ENCODE measurements at places on chromosomes 12 and 14.

DNA sequence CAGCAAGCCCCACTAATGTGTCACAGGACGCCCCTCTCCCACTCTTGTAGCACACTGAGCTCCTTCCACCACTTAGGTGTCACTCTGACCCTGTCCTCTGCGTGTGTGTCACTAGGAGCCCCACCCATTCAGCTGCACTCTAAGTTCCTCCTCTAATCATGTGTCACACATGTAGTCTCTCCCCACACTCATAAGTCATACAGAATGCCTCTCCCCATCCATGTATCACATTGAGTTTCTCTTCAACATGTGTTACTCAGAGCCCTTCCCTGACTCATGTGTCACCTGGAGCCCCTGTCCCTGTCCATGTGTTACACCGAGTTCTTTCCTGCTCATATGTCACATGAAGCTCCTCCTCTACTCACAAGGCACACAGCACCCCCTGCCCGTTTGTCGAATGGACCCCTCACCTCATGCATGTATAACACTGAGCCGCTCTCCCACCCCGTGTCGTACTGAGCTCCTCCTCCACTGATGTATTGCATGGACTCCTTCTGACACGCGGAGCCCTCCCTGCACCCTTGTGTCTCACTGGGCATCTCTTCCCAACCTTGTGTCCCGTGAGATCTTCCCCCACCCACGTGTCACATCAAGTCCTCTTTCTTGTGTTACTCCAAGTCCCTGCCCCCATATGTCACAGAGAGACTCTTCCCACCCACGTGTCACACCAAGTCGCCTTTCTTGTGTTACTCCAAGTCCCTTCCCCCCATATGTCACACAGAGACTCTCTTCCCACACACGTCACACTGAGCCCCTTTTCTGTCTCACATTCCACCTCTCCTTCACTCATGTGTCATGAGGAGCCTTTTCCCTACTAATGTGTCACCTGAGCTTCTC lies 31.0 kb downstream of the RTL1 start:
- DNase-seq = no peak

DNA sequence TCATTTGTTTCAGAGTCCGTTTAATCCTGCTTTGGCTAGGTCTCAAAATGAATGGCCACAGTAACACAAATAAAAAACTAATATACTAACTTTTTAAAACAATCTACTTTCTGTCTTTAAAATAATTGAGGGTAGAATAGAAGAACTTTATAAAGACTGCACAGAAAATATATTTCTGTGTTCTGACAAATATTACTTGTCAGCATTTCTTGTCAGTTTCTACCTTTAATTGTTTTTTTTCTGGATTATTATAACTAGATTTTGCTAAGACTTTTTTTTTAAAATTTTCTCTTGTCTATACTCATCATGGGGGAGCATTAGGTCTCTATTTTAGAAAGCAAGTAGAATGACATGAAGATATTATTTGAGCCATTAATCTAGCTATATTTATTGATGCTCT lies 86.2 kb downstream of the RAD52 start:
- no peak for DNase-seq

GRCh38 chr12:125100551-125101434 lies 35.6 kb downstream of the AACS start:
- DNase-seq = no peak

DNA sequence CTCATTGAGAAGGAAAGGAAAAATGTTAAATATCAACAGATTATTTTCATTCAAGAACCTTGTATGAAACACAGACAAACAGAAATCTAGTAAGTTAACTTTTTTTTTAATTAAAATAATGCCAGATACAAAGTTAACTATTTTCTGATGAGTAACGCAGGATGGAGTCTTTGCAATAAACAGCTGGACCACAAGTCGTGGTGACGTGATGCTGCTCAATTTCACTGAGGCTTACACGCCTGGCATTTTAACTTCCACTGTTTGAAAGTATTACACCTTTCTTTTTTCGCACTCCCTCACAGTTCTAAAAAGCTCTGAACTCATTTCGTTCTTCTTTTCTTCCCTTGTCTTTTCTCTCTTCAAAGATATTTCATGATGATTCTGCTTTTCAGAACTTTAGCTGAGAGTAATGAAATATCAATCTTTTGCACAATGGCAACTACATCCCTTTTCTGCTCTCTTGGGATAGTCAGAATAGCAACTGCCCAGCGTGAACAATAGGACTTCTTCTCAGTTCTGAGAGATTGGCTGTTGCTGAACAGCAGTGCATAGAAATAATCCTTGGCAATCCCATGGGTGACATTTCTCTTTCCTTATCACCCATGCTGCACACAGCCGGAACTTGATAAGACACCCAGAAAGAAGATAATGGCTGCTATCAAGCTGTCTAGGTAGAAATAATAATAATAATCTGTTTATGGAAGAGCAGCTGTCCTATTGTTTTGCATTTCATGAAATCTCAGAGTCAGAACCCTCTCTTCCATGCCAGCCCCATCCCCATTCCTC lies 160.5 kb downstream of the BTG1 start:
- DNase-seq = no peak

GRCh38 chr12:128415036-128415560 lies 148.1 kb downstream of the TMEM132C start:
- DNase-seq = no peak

- DNase-seq = peak; percentile 51
Measured at GRCh38 chr14:74618078-74618952, 6.3 kb upstream of the LTBP2 start.

DNA sequence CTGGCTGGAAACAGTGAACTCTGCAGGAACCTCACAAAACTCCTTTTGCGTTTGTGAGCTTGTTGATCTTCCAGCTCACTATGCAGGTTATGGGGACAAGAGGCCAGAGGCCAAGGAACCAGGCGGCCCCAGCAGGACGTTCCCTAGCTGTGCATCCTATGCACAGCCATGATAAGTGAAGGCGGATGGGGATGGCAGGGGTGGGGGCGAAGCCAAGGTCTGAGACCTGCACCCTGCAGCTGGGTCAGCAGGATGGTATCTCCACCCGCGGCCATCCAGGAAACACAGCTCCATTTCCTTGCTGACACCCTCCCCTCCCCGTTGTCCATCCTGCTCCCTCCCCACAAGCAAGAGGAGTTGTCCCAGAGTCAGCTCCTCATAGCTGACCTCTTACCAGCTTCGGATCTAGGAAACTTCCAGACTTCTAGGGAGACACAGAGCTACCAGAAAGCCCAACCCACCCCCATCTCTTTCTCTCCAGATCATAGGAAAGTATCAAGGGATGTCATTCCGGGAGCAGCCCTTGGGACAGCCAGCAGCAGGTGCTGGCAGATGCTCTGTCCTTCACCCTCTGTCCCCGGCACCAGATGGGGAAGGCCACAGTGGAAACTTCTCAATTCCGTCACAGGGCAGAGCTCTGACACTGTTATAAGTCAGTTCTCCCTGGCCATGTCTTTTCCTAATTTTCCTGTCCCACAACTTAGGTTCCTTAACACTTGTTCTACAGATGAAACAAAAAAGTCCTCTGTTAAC lies 9.4 kb downstream of the ZBTB39 start:
- no peak for DNase-seq

- DNase-seq = no peak
Measured at GRCh38 chr14:46057799-46058198, 593.8 kb downstream of the RPL10L start.

DNA sequence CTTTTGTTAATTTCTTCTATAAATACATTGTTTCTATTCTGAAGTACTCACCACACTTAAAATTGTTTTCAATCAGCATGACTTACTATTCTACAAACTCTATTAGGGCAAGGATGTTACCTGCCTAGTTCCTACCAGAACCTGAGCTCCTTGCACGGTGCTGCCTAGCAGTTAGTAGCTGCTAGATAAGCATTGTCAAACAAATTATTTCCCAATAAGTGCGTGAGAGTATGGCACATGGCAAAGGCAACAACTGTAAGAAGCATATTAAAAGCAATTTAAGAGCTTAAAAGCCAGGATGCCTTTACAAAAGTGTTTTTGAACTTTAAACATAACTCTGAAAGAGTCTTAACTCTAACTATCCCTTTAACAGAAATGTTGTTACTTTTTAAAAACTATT lies 8.2 kb upstream of the LYZ start:
- no peak for DNase-seq

DNA sequence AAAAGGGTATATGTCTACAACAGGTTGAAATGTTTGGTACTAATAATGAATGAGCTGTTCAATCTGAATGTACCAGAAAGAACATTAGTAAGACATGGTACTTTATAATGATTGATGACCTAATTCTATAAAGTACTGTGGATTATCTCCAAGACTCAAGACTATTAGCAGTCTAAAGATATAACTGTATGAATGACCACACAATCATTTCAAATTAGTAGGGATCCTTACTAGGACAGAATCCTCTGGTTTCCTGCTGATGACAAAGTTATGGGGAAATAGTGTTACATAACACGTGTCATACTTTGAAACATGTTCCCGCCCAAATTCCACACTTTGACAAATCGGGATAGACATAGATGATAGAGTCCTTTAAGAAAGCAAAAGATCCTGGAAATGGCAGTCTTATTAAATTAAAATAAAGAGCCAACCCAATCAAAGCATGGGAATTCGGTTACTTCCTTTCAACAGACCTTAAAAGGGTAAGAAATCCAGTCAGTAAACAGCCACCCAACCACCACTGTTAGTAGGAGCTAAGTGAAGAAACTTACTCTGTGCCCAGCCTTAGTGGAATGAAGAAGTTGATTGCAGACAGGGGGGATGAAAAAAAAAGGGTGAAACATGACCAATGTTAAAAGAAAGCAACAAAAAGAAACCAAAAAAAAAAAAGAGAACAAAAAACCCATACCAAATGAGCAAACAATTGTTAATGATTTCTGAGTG lies 2.8 kb downstream of the VPS29 start:
- DNase-seq = no peak

DNA sequence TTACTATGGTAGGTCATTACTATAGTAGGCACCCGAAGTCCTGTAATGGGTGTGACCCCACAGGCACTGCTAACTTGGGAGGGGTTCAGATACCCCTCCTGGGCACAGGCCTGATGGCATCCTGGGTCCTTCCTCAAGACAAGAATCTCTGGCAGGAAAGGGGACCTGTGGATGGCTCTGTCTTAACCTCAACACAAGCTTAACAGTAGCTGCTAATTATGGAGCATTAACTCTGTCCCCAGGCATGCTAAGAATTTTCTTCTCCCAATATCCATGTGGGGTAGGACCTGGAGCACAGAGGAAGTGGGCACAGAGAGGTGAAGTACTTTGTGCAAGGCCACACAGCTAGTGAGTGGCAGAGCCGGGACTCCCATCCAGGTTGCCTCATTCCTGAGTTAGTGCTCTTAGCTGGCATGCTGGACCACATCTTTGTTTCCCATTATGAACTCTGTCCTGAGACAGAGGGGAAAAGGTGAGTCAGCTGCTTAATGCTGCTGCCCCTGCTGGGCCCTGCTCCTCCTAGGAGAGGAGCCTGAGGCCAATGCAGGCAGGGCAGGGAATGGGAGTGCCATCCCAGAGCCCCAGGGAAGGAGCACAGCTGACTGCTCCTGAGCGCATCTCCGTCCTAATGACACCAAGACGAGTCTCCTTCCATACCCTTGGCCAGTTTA lies 32.1 kb downstream of the GALNT16 start:
- no peak for DNase-seq

- no peak for DNase-seq
Measured at GRCh38 chr12:47814539-47815170, 5.0 kb downstream of the HDAC7 start.

DNA sequence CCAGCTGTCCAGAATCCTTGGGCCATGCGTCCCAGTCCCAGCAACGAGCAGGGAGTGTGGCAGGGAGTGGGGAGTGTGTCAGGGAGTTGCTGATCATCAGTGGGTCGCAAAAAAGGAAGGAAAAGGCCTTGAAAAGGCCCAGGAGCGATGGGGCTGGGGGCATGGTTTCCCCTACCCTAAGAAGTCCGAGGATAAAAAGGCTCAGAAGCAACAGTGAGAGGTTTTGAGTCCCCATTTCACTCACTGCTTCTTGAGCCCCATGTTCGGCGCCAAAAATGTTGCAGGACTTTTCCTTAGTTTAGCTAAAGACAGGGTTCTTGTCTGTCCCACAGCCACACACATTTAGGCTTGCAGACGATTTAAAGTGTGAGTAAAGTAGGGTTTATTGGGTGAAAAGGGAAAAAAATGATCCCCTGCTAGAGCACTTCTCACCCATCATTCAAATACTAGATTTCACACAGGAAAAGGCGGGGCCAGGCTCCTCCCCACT lies 189.5 kb downstream of the KCNC2 start:
- DNase-seq = no peak

DNA sequence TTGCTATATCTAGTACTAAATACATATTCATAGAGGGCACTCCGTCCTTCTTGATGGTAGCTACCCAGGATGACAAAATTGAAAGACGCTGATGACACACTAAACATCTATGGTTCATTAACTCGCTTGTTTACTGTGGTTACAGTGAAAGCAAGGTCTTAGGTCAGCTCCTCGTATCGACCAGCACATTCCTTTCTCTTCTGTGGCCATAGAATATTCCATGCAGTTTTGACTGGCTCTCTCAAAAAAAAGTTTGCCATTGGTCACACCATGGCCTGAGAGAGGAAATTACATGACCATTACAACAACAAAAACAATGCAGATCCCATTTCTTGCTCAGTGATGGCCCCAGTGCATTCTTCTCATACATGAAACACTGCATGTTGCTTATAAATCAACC lies 411.4 kb upstream of the SOX5 start:
- no peak for DNase-seq

GRCh38 chr12:2959192-2959504 lies at the start of gene TEAD4:
TSS of gene TEAD4 (plus strand) at chr12:2959397.
- DNase-seq = no peak

DNA sequence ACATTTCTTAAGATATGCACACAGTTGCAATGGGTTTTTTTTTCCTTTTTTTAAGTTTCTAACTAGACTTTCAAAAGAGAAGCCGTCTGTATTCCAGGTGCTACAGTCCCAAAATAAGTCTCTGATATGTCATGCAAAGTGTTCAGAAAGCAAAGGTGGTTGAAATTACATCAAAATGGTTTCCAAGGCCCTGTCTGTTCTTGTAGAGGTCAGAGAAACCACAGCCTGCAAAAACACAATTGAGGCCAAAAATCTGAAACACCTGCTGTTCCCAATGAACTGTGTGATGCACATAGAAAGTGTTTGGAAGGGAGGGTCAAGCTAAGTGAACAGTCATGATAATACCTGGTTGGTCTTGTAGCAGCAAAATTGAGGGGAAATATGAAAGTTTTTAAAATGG lies 91.0 kb downstream of the VRK1 start:
- DNase-seq = no peak

DNA sequence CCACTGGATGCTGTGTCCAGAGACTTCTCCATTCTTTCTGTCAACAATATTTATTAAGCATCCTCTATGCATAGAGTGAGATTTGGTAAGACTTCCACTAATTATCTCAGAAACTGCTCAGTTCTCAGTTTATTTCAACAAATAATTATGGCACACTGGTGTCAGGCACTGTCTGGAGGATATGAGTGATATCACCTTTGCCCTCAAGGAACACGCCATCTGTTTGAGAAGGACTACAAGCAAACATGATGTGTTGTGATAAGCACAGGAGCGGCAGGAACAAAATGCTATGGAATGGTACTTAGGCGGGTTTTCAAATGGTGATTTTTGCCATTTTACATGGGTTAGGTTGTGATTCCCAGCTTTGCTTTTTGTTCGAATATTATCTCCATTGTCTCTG lies 229.2 kb downstream of the DPF3 start:
- no peak for DNase-seq

GRCh38 chr12:120814203-120814902 lies 88.7 kb downstream of the ACADS start:
- no peak for DNase-seq
